HepG2 (cell line): ENCODE measurements at places on chromosomes 4 and X. TPM values are rescaled to one million over a fixed set of nuclear protein-coding genes. Genes with fewer than 3 reads are reported as not detected.

DNA sequence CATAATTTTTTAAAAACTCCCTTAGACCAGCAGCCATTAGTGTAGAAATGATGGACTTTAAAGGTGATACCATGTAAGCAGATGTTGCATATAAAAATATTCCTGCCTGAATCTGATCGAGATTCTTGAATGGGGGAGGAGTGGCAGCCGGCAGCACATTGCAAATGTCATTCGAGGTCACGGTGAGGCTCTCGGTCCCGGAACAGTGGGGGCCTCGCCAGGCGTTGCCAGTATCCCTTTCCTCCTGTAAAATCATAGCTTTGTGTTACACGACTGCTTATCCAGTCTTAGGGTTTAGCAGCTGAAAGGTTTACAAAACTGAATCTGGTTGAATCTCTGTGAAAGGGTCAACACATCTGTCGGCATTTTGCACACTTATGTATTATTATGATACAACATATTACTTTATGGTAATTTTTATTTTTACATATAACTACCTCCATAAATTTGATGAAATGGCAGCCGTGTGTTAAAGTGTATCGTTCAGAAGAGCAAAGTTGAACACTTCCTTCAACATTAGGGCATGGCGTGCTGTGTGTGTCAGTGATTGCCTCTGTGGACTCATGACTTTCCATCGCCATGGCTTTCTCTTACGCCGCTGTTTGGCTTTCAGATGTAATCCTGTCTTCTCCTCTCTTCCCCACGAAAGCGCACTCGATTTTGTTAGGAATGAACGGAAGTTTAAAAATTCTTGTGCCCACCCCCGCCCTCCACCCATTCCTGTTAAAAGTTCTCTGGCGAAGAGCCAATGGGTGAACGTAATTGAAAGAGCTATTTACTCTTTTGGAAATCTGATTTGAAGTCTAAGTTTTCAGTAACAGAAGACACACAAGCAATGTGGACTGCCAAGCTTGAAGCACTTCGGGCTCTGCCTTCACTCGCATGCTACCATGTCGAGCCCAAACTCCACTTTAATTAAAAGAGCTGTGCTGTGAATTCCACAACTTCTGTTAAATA lies 114.8 kb downstream of the STOX2 start:
- no peak for DNase-seq

DNA sequence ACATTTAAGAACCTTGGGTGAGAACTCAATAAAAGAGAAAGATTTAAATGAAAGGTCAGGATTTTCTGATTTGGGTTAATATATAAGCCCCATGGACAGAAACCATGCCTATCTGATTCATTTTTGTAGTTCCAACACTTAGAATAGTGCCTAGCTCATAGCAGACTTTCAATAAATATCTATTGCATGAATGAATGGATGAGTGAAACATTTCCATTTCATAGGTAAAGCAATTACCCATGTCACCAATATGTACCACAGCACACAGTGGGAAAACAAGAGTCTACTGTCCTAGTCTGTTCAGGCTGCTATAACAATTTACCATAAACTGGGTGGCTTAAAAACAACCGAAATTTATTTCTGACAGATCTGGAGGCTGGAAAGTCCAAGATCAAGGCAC lies 63.9 kb upstream of the PTPN13 start:
- no peak for DNase-seq

The ODAPH gene
- total RNA-seq = not detected in 2 replicates

The USP17L19 gene
- total RNA-seq = not detected in 2 replicates

- DNase-seq = no peak
Observed at GRCh38 chr4:36467670-36468069, 186.3 kb downstream of the DTHD1 start.

- DNase-seq = no peak
Observed at GRCh38 chrX:24023972-24024669, 2.9 kb downstream of the KLHL15 start.

DNA sequence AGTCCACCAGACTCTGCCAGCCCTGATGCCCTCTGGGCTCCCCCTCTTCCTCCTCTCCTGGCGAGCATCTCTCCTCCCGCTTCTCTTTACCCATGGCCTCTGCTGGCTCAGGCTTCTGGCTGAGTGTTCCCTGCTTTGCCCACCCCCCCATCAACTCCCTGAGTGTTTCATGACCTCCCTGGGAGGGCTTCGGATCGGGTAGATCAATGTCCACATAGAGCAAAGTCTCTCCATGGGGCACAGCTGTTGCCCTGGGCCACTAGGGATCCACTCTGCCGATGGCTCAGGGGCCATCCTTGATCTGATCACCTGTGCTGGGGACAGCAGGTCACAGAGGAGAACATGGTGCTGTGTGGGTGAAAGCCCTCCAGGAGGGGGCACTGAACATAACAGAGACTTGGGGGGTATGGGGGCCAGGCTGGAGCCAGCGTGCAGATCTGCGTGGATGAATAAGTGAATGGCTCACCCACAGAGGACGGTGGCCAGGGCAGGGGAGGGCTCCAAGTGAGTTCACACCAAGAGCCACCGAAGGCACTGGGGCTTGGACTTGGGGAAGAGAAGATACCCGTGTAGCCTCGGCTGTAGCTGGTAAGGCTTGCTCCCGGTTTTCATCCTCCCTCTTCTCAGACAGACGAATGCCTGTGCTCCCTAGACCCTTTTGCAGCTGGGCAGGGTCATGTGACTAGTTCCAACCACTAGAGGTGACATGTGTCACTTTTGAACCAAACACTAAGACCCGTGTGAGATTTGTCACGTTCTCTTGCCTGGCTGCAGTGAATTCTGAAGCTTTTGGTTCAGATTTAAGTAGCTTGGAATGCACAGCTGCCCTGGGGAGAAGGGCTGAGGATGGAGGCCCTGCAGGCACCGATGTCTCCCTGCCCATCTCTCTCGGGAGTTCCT lies 23.2 kb upstream of the AFAP1 start:
- DNase-seq = no peak

The TEX13D gene
- total RNA-seq = not detected in 2 replicates

DNA sequence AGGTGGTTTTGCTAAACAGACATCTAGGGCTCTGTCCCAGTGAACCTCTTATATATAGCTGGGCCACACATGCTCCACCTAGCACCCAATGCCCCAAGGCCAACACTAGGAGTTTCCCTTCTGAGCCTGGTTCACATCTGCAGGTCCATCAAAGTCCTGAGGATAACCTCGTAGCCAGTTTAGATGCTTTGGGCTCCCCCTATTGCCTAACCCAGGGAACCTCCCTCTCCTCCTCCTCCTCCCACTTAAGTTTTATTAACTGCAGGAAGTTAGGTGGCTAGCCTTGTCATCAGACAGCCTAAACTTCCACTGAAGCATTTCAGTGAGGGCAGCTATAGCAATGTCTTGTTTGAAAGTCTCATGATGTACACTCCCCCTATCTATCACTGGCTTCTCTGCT lies 88.0 kb downstream of the GUCY2F start:
- no peak for DNase-seq

DNA sequence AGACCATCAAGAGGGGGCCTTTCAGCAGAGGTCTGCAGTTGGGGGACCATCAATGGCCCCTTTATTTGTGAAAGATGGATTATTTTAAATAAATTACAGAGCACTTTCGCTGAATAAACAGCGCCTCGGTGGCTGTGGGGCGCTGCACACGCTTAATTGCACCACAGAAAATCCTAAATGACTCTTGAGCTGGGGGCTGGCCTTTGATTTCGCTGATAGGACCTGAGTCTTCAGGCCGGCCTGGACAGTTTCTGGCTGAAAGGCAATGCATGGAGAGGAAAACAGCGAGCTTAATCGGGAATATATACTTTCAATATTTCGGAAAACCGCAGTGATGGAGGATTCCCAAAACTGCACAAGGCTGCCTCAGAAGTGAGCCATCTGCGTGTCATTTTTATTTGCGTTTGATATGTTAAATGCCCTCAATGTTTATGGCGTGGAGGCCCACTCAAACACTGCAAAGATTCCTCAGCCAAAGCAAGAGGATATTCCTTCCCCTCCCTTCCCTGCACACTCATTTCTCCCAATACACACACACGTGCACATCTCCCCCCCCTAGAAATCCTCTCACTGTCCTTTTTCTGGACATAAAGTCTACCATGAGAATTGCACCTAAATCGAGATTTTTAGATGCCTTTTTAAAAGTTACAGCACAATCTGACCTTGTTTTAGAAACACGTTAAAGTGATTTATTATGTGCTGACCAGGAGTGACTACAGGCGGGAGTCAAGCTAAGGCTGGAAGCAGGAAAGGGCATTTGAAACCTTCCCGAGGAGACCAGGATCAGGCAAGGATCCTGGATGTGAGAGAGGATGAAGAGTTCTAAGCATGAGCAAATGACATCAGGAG lies 340.7 kb downstream of the RAB28 start:
- DNase-seq = no peak

The FGF5 gene
- total RNA-seq = not detected in 2 replicates

DNA sequence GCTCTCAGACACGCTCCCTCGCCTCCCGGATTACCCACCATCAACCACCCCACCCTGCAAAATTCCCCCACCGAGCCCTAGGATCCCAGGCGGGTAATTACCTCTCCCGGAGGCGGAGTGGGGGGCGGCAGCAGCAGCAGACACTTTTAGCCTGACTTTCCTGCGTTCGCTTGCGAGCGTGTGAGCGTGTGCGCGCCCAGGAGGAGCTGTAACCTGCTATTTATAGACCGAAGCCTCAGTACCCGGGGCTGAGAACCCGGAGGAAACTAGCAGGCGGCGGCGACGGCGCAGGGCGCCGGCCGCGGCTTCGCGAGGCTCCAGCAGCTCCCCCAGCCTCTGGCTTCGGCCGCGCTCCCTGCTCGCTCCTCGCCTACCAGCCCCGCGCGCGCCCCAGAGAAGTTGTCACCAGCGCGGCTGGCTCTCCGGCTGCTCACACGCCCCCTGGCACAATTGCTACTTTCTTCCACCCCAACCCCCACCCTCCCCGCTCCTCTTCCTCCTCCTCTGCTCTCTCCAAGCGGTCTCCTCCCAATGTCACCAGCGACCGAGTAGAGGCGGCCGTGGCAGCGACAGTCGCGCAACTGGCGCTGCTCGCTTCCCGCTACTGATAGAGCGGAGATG lies at the start of gene INPP4B:
TSS of gene INPP4B (minus strand) at position 194 of the 621 bp plus-strand sequence.
- no peak for DNase-seq

DNA sequence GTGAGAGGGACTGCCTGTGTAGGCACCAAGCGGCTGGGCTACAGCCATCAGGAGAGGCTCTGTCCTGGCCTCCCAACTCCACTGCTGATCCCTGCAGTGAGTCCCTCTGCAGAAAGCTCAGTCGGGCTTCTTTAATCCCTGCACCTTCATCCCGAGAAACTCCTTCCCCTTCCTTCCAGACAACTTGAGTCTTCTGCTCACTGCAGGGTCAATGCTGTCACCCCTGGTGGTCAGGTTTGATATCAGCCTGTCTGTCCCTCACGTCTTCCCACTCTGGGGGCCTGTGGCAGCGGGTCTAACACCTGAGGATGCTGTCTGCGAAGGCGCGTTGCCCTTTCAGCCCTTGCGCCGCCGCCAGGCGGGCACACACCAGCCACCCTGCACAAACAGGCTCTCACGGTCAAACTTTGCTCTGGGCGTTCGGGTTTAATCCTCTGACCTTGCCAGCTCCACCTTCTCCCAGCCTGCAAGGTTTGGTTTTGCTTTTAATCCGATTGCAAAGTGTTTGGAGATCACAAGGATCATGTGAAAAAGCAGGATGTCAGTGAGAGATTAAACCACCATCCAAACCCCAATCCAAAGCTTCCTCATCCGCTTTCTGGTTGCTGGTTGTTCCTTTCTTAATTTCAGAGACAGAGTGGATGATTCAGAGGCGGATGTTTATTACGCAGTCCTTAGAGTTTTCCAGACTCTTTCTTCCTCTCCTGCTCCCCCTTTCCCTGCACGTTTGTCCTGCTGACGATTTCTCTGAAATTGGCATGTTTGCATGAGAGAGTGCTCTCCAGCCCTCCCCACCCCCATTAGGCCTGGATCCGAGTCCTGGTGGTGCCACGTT lies 74.8 kb upstream of the SLC34A2 start:
- peak; percentile 16 for DNase-seq

DNA sequence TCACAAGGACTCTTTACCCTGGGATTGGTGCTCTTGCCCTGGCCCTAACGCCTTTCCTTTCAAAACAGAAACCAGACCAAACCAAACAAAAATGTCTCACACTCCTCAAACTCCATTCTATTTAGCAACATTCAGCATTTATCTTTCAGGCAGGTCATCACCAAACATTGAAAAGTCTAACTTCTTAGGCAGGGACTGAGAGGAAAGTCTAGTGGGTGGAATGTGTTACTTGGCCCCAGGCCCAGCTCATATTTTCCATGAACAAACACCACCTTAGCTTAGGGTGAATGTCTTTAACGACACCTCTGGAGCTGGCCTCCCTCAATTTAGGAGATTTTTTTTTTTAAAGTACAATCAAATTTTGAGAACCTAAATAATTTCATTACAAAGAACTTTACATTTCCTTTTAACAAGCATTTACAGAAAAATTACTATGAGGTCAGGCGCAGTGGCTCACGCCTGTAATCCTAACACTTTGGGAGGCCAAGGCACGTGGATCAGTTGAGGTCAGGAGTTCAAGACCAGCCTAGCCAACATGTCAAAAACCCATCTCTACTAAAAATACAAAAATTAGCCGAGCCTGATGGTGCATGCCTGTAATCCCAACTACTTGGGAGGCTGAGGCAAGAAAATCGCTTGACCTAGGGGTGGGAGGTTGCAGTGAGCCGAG lies 10.2 kb upstream of the N4BP2 start:
- DNase-seq = peak; percentile 93

GRCh38 chrX:17567187-17567586 lies 170.1 kb upstream of the SCML1 start:
- DNase-seq = no peak

GRCh38 chr4:115219315-115219860 lies 106.0 kb upstream of the NDST4 start:
- no peak for DNase-seq

- no peak for DNase-seq
Observed at GRCh38 chrX:129830494-129830893, 13.2 kb downstream of the ZDHHC9 start.

DNA sequence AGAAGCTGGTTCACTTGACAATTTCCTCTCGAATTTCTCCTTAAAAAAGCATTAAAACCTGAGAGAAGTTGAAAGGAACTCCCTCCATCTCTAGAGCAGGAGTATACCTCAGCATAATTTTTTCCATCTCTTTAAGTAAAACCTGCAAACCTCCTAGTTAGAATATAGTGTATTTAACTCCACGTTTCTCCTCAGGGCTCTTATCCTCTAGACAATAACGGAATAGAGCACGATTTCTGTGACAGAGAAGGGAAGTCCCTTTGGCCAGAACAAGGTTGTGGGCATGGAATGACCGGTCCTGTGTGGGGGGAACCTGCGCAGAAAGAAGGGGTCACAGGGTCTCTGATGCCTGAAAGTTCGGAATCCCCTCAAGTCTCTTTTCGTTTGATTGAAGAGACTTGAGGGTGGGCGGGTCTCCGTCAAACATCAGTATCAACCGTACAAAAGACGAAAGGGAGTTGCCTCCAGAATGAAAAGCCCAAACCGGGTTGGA lies 697 bp downstream of the ZNF280C start:
- no peak for DNase-seq

The SHOX gene
- total RNA-seq = not detected in 2 replicates

DNA sequence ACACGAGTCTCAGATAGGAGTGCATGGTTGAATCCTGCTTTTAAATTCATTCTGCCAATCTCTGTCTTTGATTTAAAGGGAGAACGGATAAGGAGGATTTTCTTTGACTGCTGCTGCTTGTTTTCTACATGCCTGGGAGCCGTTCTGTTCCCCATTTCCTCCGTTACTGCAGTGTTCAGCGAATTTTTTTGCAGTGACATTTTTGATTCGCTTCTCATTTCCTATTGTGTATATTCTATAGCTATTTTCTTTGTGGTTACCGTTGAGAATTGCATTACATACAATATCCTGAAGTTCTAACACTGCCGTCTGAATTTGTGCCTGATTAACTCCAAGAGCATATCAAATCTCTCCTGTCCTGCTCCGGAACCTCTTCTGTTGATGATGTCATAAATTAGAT lies 14.8 kb upstream of the MAEA start:
- DNase-seq = no peak

GRCh38 chr4:105092356-105092755 lies 54.3 kb upstream of the TET2 start:
- no peak for DNase-seq

The L1CAM gene
- 1.1 and 1.4 TPM in 2 replicates for total RNA-seq
